Kidney epithelial cell (primary cell): ENCODE measurements at places on chromosomes 4 and X. TPM values are rescaled to one million over a fixed set of nuclear protein-coding genes. Genes with fewer than 3 reads are reported as not detected.

The EFNB1 gene
- total RNA-seq: 45.3 and 56.5 TPM in 2 replicates

The ATP7A gene
- 6.6 and 8.2 TPM in 2 replicates for total RNA-seq

The PDCL2 gene
- not detected in 2 replicates for total RNA-seq

The FGF2 gene
- 29.1 and 29.4 TPM in 2 replicates for total RNA-seq

The GPC3 gene
- 14.5 and 15.3 TPM in 2 replicates for total RNA-seq

The PRKG2 gene
- 2.3 and 4.8 TPM in 2 replicates for total RNA-seq

The PAGE2B gene
- total RNA-seq: not detected in 2 replicates

The NSG1 gene
- total RNA-seq: 9.7 and 12.7 TPM in 2 replicates

The SPANXA1 gene
- total RNA-seq: 0.41 TPM in 1 of 2 replicates, not detected in the other

The TLR6 gene
- 1.1 and 1.3 TPM in 2 replicates for total RNA-seq

The CRMP1 gene
- total RNA-seq: 15.4 and 16.5 TPM in 2 replicates

The SLITRK4 gene
- total RNA-seq: 3.4 and 5.1 TPM in 2 replicates

The MAN2B2 gene
- total RNA-seq: 24.0 and 27.0 TPM in 2 replicates

The MAGED4B gene
- total RNA-seq: 46.3 and 52.5 TPM in 2 replicates

The CFI gene
- 3.0 and 4.2 TPM in 2 replicates for total RNA-seq

The DCAF16 gene
- total RNA-seq: 18.7 and 26.8 TPM in 2 replicates

The COL4A5 gene
- total RNA-seq: 17.8 and 23.8 TPM in 2 replicates

The ADH1B gene
- 0.08 TPM in 1 of 2 replicates, not detected in the other for total RNA-seq

The FGF16 gene
- not detected in 2 replicates for total RNA-seq

The TLR10 gene
- not detected in 2 replicates for total RNA-seq

The AKAP4 gene
- total RNA-seq: not detected in 2 replicates

The GUCY1B1 gene
- total RNA-seq: 1.7 and 2.8 TPM in 2 replicates

The POU3F4 gene
- 0.17 and 0.55 TPM in 2 replicates for total RNA-seq

The RASSF6 gene
- total RNA-seq: 4.4 and 7.0 TPM in 2 replicates

The GPRASP2 gene
- total RNA-seq: 10.5 and 10.6 TPM in 2 replicates

The SRPK3 gene
- total RNA-seq: 0.08 and 0.27 TPM in 2 replicates

The TMSB15C gene
- 8.8 and 9.1 TPM in 2 replicates for total RNA-seq

The HS3ST1 gene
- 2.4 and 3.6 TPM in 2 replicates for total RNA-seq

The NRK gene
- 8.1 and 9.0 TPM in 2 replicates for total RNA-seq

The DCAF12L2 gene
- 0.63 and 1.2 TPM in 2 replicates for total RNA-seq

The NPNT gene
- total RNA-seq: 4.6 and 7.3 TPM in 2 replicates

The CFAP47 gene
- 0.08 and 0.21 TPM in 2 replicates for total RNA-seq

The SPATA4 gene
- 0.34 and 0.50 TPM in 2 replicates for total RNA-seq

The TRMT2B gene
- 14.2 and 20.2 TPM in 2 replicates for total RNA-seq

The UGT2B11 gene
- not detected in 2 replicates for total RNA-seq

The COX7B gene
- total RNA-seq: 222 and 228 TPM in 2 replicates

The PAGE1 gene
- not detected in 2 replicates for total RNA-seq
